Left ventricle myocardium superior (tissue), 1 donor: ENCODE measurements at places on chromosomes 7 and 10. TPM values are rescaled to one million over a fixed set of nuclear protein-coding genes. Genes with fewer than 3 reads are reported as not detected.

Gene ADAM8
- total RNA-seq, result 2.4 TPM

Gene PRXL2A
- total RNA-seq, result 119 TPM

Gene CAMK1D
- 8.9 TPM for total RNA-seq

Gene HOXA5
- not detected for total RNA-seq

Gene ACSM6
- not detected for total RNA-seq

Gene DOCK1
- 16.3 TPM for total RNA-seq

GRCh38 chr7:2086229-2086628 is 146.5 kb downstream of the MAD1L1 start:
- DNase-seq, result peak; percentile 71

DNA sequence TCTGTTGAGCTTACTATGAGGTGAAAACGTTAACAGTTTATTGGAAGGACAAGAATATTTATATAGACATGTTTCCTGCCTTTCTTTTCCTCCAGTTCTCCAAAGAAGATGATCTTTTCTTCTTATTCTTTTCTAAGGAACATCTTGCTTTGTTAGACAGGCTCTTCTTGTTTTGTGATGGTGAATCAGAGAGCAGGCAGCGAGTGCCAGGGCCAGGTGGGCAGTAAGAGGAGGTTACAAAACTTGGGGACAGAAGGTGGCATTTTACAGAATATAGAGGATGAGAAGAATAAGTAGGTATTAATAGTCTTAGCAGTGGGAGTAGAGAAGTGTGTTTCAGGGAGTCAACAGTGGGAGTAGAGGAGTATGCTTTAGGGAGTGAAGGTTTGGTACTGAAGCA is 223.6 kb downstream of the ARL4A start:
- no peak for DNase-seq

DNA sequence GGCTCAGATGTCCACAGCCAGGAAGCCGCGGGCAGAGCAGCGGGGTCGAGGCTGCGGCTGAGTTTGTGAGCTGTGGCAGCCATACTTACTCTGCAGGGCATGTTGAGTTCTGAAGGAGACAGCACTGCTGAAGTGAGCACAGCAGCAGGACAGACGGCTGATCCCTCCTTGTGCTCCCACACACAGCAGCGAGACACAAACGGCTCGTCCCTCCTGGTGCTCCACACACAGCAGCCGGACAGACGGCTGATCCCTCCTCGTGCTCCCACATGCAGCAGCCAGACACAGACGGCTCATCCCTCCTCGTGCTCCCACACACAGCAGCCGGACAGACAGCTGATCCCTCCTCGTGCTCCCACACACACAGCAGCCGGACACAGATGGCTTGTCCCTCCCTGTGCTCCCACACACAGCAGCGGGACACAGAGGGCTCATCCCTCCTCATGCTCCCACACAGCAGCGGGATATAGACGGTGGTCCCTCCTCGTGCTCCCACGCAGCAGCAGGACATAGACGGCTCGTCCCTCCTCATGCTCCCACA is 305.1 kb downstream of the PTPRN2 start:
- peak; percentile 11 for DNase-seq

DNA sequence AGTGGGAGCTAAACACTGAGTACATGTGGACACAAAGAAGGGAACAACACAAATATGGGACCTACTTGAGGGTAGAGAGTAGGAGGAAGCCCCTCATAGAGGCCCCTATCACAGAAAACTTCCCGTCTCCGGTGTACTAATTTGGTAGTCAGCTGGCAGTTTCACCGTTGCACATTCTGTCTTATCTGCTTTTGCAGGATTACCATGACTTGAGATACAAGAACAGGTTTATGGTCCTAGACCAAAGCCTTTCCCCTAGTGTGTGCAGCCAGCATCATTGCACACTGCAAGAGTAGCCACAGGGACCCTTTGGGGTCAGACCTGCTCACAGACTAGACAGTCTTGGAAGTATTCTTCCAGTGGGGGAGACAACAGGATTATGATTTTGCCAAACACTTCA is 5.9 kb upstream of the IFIT1B start:
- DNase-seq, result no peak

DNA sequence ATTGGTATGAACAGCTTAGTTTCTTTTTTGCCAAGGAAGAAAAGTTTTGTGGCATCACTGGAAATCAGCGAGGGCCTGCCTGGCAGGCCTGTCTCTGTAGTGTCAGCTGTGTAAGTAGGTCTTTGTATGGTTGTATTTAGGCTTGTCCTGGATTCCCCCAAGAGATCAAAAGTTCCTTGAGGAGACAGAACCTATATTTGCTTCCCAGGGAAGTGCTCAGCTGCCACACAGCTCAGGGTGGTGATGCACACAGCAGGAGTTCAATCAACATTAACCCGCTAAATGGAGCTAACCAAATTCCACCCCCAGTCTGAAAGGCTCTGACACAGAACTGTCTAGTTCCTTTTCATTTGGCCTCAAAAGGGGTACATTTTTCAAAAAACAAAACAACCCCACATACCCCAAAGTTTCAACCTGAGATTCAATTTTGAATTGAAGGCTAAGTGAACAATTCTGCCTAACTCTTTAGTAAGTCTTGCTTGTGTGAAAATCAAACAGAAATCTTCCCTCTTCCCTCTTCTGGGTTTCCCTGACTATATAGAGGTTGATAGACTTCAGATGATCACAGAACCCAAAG is 124.4 kb downstream of the CLEC2L start:
- DNase-seq, result no peak

DNA sequence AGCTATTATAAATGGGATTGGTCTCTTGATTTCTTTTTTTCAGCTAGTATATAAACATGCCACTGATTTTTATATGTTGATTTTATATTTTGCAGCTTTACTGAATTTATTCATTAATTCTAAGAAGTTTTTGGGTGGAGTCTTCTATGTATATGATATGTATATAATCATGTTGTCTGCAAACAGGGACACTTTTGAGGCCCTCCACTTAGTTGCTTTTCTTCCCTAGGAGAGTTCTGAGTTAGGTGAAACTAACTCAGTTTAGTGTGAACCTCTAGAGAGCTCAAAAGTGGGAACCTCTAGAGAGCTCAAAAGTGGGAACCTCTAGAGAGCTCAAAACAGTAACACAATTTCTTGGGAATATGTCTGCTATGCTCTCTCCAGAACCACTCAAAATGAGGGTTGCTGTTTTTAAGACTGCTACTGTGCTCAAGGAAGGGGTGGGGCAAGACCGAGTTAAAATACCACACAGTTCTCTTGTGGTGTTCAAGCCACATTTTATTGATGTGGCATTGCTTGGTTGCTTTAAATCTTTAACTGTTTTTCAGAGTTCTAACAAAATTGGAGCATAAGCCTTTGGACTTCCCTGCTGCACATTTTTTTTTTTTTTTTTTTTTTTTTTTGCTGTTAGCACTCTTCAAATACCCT is 13.2 kb downstream of the CCDC7 start:
- no peak for DNase-seq

- no peak for DNase-seq
Observed at GRCh38 chr7:95865716-95866371, 93.5 kb downstream of the DYNC1I1 start.

- no peak for DNase-seq
Observed at GRCh38 chr7:43443381-43443780, 139.5 kb upstream of the STK17A start.

DNA sequence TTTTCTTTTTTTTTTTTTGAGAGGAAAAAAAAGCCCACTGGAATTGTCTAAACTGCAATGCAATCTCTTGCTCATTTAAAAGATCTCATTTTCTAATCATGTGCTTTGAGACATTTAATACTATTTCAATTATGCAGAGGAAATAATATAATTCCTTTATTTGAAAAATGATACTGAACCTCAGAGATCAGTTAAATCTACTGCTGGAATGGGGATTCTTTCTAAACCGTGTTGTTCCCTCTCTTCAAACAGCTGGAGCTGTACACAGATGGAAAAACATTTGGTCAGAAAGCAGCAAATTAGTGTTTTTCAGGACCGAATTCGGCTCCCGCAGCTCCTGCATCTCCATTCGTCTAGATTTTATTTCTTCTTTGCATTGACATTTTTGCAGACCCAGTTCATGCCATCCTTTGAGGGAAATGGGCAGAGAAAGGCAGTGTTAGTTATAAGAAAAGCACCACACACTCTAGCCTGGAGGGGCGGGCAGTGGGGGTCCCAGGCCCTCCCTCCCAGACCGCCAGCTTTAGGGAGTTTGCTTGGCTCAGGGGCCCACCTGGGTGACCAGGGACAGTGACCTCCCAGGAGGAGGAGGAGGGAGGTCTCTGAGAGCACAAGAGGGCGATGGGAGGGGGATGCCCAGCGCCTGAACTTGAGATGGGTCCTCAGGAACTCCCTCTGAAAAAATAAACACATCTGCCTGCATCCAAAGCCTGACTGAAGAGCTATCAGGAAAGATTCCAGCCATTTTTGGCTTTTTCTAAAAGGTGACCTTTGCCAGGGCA is 32.4 kb downstream of the TRIM8 start:
- DNase-seq, result no peak

DNA sequence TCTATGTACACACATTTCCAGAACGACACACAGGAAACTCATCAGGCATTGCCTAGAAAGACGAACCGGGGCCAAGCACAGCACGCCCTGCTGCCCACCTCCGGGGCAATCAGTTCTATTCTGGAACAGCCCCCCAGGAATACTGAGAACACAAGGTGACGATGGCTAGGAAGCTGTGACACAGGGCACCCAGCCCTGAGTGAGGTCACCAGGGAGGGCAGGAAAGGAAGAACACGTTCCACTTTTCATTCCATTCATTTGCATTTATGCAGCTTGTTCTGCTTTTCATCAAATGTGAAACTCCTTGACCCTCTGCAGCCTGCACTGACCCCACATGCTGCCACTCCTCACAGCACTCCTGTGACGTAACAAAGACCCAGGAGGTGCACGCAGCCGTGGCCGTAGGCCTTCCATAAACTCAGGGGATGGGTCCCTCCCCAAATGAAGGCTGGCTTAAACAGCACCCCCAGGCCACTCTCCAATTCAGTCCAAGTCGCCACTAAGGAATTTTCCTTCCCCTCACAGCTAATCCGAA is 28.9 kb downstream of the MAD1L1 start:
- no peak for DNase-seq

DNA sequence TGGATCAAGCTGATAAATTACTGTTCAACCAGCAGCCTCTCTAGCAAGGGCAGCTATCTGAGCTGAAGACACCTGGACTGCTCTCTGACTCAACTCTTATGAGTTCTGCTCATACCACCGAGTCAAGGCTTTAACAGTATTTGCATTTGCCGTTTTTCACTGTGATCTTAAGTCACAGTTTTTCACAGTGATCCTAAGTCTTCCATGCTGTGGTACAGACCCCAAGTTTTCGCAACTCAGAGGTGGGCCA is 31.3 kb downstream of the PIP4K2A start:
- no peak for DNase-seq

GRCh38 chr10:3438606-3439005 is 266.0 kb upstream of the PITRM1 start:
- no peak for DNase-seq

DNA sequence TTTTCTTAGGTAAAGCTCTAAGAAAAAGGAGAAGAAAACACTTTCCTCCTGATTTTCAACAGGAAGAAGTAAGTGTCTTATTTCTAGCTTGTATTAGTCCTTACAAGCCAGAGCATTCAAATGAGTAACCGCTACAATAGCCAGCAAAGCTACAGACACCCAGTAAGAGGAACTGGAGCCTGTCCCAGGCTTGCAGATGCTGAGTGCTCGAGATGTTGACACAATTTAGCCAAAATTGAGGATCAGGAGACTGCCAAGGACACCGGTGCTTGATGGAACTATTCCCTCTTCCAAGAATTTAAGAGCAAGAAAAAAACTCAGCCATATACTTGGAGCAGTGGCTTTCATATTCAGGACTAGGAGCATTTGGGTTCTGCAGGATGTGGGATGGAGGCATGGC is 149.3 kb upstream of the DPP6 start:
- DNase-seq, result no peak

- DNase-seq, result no peak
Observed at GRCh38 chr10:15748126-15748525, 28.4 kb upstream of the ITGA8 start.

DNA sequence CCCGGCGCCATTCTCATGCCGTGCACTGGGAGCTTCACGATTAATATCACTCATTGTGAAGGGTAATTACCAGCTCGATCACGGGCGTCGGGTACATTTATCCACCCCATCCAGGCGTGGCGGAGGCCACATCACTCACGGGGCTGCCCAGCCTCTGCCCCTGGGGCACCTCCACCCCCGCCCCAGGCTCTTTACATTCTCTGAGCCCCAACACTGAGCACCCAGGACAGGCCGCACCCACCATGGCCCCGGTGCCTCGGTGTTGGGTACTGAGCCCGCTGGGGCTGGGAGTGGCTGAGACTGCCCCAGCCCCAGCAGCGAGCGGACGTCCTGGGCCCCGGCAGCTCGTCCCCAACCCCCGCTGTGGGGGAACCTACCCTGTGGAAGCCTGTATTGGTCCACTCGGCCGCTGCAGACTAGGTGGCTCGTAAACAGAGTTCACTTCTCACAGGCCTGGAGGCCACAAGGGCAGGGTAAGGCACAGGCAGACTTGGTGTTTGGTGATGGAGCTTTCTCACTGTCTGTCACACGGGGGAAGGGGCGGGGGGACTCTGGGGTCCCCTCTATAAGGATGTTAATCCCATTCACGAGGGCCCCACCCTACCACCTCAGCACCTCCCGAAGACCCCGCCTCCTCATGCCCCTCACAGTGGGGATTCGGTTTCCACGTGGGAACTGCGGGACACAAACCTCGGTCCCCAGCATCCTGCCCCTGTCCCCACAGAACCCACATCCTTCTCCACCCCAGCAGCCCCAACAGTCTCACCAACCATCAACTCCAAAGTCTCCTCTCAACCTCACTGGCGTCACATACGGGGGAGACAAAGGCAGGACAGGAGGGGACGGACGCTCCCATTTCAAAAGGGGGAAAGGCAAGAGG is 184.1 kb downstream of the ELFN1 start:
- peak; percentile 14 for DNase-seq

DNA sequence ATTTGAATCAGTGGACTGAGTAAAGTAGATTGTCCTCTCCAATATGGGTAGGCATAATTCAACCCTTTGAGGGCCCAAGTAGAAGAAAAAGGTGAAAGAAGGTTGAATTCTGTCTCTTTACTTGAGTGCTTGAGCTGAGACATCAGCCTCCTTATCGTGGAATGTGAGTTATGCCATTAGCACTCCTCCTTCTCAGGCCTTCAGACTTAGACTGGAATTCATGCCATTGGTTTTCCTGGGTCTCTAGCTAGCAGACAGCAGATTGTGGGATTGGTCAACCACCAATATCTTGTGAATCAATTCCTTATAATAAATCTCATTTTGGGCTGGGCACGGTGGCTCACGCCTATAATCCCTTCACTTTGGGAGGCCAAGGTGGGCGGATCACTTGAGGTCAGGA is 89.2 kb downstream of the CUL2 start:
- DNase-seq, result no peak

DNA sequence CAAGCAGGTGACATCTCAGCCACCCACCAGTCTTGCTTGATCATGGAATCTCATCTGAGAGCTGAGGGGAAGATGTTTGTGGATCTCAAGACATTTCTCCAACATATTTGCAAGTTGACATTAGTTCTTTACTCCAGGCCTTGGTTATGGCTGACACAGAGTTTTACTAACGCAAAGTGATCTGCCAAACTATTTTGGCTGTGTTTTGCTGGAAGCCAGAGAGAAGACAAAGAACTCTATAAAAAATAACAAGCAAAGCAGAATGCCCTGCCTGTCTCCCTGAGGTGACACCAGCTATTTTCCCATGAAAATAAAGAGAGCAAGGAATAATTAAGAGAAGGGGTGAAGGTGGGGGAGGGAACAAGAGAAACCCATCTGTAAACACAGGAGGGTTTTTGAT is 286.4 kb downstream of the WDR11 start:
- DNase-seq, result no peak

GRCh38 chr7:96931891-96932290 is 73.5 kb upstream of the DLX6 start:
- DNase-seq, result no peak
